BE2C (cell line): ENCODE measurements at places on chromosomes 4 and X.

DNA sequence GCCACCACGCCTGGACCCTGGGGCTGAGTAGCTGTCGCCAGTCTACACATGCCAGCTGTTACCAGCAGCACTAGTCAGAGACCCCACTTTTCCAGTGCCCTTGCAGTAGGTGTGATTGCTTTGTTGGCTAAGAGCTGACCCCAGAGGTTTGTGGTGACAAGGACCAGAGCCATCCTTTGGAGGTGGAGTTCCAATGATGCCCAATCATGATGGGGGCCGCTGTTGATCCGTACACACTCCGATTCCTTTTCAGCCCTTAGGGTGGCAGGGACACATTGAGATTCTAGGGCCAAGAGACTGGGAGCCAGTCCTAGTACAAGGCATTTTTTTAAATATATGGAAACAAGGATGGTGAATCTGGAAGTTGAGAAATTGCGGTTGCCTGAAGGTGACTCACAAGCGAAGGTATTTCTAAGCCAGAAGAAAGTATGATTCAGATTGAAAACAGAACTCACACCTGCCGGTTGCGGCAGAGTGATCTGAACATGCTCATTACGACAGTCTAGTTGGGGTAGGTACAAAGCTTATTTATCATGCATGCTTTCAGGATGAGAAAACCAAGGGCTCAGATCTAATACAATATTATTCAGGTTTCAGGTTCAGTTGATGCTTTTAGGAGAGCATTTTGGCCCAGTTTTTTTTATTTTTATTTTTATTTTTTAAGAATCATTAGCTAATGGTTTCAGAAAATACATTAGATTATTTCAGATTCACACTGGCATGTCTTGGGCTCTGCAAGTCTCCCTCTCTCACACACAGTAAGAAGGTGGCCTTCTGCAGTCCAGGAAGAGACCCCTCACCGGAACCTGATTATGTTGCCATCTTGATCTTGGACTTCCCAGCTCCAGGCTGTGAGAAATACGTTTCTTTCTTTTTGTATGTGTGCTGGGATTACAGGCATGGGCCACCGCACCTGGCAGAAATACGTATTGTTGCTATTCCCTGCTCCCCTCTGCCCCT lies 43.4 kb downstream of the SHROOM2 start:
- DNase-seq = no peak

GRCh38 chrX:23673108-23673507 lies 5.8 kb downstream of the PRDX4 start:
- DNase-seq = no peak

DNA sequence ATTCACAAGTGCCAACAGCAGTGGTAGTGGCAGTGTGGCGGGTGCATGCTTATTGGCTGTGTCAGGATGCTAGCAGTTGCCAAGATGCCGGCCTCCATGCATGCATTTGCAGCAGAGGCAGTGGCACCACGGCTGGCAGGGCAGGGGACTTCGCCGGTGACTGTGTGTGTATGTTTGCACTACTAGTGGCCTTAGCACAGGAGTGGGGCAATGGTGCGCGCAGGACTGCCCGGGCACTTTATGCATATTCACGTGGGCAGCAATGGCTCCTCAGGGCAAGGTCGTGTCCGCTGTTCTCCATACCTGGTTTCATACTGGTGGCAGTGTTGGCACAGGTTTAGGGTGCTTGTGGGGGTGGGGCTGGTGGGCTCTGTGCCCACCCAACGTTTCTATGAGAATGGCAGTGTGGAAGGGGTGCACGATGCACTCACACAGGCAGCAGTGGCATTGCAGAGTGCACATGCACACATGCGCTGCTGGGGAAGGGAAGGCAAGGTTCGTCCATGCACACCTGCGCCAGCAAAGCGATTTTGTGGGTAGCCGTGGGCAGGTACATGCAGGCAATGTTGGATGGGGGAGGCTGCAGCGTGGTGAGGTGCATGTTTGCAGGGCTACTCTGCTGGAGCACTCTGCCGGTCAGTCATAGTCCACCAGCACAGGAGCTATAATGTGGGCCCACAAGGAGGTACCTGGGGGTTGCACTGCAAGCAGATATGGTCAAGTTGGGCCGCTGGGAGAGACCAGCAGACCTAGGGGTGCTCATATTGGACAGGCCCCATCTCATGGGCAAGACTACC lies 338.9 kb upstream of the TECRL start:
- no peak for DNase-seq

- DNase-seq = no peak
Measured at GRCh38 chrX:15785176-15785750, 5.0 kb upstream of the ZRSR2 start.

- DNase-seq = no peak
Measured at GRCh38 chrX:103495786-103496185, 23.5 kb downstream of the RAB40A start.

GRCh38 chr4:188439641-188440311 lies 300.5 kb downstream of the TRIML1 start:
- peak; percentile 67 for DNase-seq
